ENCODE measurements at places on chromosomes 3 and 15.

DNA sequence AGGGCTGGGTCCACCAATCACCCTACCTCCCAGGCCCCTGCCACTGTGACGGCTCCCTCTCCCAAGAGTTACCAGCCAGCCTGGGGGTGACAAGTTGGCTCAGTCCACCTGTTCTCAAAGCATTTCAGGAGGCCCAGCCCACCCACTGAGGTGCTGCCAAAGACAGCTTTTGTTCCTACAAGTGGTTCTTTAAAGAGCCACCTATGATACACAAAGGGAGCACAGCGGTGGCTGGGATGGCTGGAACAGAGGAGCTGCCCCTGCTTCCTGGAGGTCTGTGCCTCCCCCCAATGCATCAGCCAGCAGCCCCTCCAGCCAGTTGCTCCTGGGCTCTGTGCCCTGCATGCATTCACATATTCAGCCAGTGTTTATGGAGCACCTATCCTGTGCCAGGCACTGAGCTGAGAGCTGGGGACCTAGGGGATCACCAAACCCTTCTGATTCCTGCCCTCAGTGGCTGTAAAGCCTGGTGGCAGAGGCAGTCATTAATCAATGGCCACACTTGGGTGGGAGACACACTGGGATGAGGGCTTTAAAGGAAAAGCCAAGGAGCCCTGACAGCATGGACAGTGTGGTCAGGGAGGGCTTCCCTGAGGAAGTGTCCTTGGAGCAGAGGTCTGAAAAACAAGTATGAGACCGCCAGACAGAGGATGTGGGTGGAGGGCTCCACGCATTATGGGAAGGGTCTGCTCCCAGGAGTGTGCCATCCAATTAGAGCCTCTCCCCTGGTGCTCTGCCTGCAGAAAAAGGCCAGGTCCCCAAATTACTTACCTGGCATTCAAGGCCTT, 107.1 kb upstream of the LINGO1 start:
- DNase-seq = no peak

DNA sequence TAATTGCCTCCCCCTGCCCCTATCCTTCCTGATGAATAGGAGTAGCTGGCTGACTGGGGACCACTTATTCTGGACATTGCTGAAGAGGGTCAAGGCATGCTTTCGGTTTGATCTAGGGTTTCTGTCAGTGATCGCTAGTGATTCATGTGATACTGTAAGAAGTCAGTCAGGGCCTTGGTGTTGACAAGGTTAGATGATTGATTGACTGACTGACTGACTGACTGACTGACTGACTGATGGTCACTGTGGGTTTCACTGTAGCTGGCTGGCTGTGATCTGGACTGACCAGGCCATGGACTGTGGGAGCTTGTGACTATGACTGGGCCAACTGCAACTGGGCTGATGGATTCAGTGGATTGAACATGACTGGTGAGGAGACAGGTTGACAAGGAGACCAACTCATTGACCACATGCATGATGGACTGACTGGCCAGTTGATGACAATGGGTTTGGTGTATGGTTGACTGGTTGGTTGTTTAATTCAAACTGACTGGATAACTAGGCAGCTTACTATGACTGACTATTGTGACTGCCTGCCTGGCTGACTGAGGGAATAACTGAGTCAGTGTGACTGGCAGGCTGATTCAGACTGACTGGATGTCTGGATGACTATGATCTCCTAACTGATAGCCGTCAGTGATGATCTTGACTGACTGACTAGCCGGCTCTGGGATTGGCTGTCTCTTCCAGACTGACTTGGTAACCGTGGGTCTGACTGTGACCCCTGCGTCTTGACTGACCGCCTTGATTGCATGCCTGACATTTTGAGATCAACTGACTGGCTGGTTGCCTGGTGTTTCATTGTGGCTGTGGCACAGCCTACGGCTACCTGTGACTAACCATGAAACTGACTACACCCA, 509.9 kb downstream of the SHQ1 start:
- DNase-seq = no peak

DNA sequence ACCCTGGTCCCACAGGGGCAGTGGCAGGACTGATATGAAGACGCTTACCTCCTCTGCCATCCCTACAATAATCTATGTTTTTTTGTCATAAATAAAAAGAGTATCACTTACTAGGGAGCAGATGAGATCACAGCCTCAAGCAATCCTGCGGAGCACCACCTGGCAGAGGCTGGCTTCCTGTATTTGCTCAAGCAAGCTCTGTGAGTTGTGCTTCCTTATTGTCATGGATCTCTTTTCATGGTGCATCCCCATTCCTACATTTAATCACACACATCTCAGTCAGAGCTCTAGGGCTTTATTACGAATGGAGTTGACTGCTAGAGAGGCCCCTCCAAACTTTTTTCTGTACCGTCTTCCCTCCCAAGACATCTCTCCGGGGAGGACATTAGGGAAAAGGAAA, 186.0 kb downstream of the UBE2E2 start:
- no peak for DNase-seq

- no peak for DNase-seq
These were observed 9.6 kb downstream of the DNAJC19 start for GRCh38 chr3:180979961-180980360.

GRCh38 chr15:63672775-63673174, 75.6 kb downstream of the FBXL22 start:
- DNase-seq = no peak

- DNase-seq = no peak
These were observed 14.9 kb upstream of the AEN start for GRCh38 chr15:88606070-88606794.

DNA sequence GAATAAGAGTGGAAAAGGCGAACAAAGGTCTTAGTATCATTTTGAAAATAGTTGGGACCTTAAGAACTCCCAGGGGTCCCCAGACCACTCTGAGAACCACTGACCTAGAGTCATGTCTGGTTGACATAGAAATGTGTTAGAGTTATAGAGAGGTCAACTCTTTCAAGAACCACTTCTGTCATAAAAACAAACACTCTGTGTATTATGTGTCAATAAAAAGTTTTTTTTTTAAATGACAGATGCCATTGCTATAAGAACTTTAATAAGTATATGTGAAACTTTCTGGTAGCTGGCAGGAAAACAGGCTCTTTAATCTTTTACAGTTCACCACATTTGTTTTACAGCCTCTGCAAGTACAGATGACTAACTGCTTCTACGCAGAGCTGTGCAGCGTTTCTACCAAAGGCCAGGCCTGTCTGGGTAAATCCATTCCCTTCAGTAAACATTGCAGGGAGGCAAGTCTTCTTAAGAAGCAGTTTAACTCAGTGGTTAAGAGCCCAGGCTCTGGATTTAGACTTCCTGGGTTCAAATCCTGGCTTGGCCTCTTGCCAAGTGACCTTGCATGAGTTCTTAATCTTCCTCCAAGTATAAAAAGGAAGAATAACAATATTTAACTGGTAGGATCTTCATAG, 56.6 kb downstream of the RFTN1 start:
- DNase-seq = no peak

GRCh38 chr3:134308350-134308891, 57.8 kb upstream of the RYK start:
- peak; percentile 90 for DNase-seq

- DNase-seq = no peak
These were observed 19.0 kb upstream of the TRAK1 start for GRCh38 chr3:42071904-42072812.

GRCh38 chr15:62734706-62735105, 307.8 kb upstream of the TPM1 start:
- DNase-seq = no peak

GRCh38 chr15:81010086-81010485, 9.4 kb downstream of the TLNRD1 start:
- DNase-seq = no peak

GRCh38 chr3:9123840-9124239, 125.6 kb downstream of the SRGAP3 start:
- DNase-seq = no peak

DNA sequence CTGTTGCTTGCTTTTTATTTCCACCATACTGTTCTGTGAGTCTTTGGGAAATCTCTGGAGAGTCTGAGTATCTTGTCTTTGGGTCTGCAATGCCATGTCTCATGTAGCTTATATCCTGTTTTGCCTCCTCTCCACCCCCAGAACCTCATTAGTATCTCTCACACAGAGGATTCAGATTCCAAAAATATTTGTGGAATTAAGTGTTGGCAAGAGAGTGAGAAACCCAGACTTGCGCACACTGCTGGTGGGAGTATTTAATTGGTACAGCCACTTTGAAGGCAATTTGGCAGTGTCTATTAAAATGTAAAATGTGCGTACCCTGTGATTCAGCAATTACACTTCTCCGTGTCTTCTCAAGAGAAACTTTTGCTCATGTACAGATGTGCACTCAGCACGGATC, 68.6 kb downstream of the ZNF621 start:
- DNase-seq = no peak

DNA sequence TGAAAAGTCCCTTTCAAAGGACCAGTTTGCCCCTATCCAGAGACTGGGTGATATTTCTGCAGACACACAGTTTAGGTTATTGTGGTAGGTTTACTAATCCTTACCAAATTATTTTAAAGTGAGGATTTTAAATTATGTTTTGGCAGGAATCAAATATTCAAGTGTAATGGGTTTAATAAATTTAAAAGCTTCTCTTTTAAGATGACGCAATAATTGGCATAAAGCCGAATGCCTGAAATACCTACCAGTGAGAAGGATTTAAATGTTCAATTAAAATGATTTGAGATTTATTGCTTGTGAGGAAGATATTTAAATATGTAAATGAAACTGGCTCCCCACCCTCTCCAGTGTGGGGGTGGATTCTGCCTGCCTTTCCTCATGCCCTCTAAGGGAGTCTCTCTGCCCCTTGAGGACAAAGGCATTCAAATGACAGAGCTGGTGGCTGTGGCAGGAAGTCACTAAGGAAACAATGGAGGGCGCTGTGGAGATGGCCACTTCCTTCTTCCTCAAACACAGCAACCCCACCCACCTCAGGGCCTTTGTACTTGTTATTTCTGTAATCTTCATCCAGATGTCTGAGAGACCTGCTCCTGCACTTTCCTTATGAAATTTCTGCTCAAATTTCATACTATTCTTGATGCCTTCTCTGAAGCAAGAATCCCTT, 131.7 kb downstream of the TNIK start:
- peak; percentile 80 for DNase-seq

GRCh38 chr15:77023576-77024272, 28.8 kb downstream of the PSTPIP1 start:
- DNase-seq = no peak

- no peak for DNase-seq
These were observed 777.9 kb downstream of the NTRK3 start for GRCh38 chr15:87478687-87479072.

- no peak for DNase-seq
These were observed 234.9 kb upstream of the TPM1 start for GRCh38 chr15:62807539-62808130.

DNA sequence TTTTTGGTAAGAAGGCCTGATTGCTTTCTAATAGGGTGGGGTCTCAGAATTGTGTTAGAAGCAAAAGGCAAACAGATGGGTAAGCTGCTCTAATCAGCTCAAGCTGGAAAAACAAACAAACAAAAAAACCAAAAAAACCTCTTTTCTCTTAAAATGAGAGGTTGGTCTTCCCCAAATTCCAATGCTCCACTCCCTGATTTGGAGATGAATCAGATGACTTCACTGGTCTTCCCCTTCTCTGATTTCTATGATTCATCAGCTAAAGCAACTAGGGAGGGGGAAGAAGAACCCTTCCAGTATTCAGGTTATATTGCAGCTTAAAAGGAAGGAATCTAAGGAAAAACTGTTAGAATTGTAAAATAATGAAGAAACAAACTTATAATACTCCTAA, 9.6 kb upstream of the ANXA2 start:
- DNase-seq = no peak

GRCh38 chr3:134813618-134814017, 18.6 kb downstream of the EPHB1 start:
- DNase-seq = no peak

GRCh38 chr3:138845771-138846173, 11.0 kb upstream of the PIK3CB start:
- no peak for DNase-seq

DNA sequence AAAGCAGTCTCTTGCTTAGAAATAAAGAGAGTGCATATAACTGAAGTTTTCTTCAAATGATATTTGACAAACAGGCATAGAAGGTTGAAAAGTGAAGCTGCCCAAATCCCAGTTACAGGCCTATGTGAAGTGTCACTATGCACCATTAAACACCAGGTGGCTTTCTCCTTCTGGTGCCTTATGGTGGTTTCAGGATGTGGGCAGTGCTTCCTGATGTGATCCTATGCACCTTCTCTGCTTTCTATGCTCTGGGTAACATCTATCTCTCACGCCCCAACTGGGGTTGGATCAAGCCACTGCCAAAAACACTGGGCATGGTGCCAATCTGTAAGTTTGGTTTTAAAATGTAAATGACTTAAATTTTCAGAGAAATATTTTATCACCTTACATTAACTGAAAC, 744.7 kb downstream of the TUSC7 start:
- no peak for DNase-seq

DNA sequence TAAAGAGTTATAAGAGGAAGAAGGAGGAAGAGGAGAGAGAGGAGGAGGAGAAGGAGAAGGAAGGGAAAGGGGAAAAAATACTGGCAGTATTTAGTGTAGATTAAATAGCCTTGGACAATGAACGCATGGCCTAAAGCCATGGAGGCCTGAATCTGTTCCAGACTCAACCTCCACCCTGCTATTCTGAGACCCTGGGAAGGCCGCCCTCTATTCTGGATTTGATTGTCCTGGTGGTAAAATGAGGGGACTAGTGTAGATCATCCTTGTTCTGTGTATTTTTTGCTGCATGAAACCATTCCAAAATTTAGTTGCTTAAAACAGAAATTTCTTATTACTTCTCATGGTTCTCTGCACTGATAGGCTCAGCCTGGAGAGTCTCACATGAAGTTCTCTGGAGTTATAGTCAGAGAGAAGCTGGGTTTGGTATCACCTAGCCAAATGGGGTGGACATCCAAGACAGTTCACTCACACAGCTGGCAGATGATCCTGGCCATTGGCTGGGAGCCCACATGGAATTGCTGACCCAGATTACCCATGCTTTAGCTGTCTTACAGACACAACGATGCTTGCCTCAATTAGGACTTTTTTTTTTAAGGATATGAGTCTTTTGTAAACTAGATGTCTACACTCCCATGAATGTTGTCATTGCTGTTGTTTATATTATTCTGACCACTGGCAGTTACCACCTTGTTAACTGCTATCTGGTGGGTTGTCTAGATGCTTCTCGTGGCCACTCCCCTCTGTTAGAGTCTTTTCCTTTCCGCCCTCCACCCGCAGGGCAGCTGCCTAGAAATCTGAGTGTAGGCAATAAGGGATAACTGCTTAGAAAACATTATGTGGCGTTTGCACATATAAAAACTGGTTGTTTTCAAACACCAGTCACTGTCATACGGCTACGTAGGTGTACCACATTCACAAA, 149.9 kb downstream of the SST start:
- no peak for DNase-seq

DNA sequence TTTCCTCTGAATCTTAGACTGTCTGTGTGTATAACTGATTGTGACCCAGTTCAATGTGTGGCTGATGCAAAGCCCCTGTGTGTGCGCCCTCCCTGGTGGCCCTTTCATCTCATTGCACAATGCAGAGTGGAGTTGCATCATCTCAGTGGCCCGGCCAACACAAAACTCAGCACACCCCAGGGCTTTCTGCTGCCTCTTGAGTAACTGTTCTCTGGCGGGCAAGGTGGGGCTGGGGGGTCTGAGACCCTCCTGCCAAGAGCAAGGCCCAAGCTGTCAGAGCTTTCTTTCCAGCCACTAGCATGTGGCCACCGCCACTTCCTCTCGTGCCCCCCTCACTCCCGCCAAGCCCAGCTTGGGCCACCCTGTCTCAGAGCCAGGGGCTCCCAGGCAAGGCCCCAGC, 80.7 kb upstream of the ALDH1L1 start:
- DNase-seq = no peak

- no peak for DNase-seq
These were observed 56.3 kb downstream of the OSBPL10 start for GRCh38 chr3:31924610-31925270.

- no peak for DNase-seq
These were observed 18.7 kb downstream of the TMEM43 start for GRCh38 chr3:14143271-14144225.

All from activated CD4-positive, alpha-beta T cell treated with anti-CD3 and anti-CD28 coated beads, Interleukin-2, amount 10 ng/mL, durations not matched to agents 24 days and 14 days (primary cell).